Gastrocnemius medialis (tissue), 4 donors: ENCODE measurements at places on chromosomes 11 and 22. TPM values are rescaled to one million over a fixed set of nuclear protein-coding genes. Genes with fewer than 3 reads are reported as not detected.

DNA sequence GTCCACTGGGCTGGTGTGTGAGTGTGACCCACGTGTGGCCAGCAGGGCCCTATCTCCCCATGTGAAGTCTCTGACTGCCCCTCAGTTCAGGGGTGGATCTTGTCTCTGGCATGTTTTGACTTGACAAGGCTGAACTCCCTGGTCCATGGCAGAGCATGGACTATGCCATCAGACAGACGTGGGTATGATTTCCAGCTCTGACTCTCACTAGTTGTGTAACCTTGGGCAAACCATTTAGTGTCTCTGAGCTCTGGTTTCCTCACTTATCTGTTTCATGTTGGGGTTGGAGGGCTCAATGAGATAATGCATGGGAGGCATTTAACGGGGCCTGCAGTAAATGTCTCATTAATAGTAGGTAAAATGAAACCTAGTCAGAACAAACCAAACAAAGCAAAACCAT is 254.5 kb upstream of the NARS2 start:
- no peak overlapping the region for H3K27ac ChIP-seq
- no peaks in the 10 kb centered on the region for H3K4me1 ChIP-seq
- no peaks in the 10 kb centered on the region for H3K27me3 ChIP-seq
- no peaks in the 10 kb centered on the region for H3K36me3 ChIP-seq

GRCh38 chr11:8229299-8230177 is 34.1 kb downstream of the LMO1 start:
- no peak for DNase-seq
- no peak overlapping the region for H3K4me3 ChIP-seq
- no peaks in the 10 kb centered on the region for H3K27me3 ChIP-seq
- H3K27ac ChIP-seq = no peak overlapping the region
- no peaks in the 10 kb centered on the region for H3K36me3 ChIP-seq

The FAT3 gene
- total RNA-seq = 1.4 TPM

The OR5P2 gene
- total RNA-seq = not detected

The HEPN1 gene
- not detected for total RNA-seq

The TTC28 gene
- 6.3 TPM for total RNA-seq
